Ureter (tissue), 1 donor: ENCODE measurements at places on chromosomes 2 and 18. TPM values are rescaled to one million over a fixed set of nuclear protein-coding genes. Genes with fewer than 3 reads are reported as not detected.

IL37 gene
- not detected for total RNA-seq

POU3F3 gene
- total RNA-seq: not detected

PIEZO2 gene
- 3.9 TPM for total RNA-seq

RAB6C gene
- total RNA-seq: 0.34 TPM

KLF7 gene
- 54.7 TPM for total RNA-seq

KRTCAP3 gene
- 52.9 TPM for total RNA-seq

CDK15 gene
- total RNA-seq: 2.3 TPM

MROH2A gene
- 9.3 TPM for total RNA-seq

RAB27B gene
- 42.1 TPM for total RNA-seq

AMER3 gene
- total RNA-seq: not detected

DNAH6 gene
- 2.2 TPM for total RNA-seq

MC2R gene
- 0.60 TPM for total RNA-seq

CHRNG gene
- total RNA-seq: not detected

FBXO36 gene
- total RNA-seq: 3.4 TPM

DPP10 gene
- total RNA-seq: 1.0 TPM

RUFY4 gene
- 5.6 TPM for total RNA-seq

NT5DC4 gene
- total RNA-seq: not detected

IL36RN gene
- total RNA-seq: not detected

ATOH8 gene
- 21.8 TPM for total RNA-seq

ZNF385B gene
- 0.83 TPM for total RNA-seq

ABCG8 gene
- total RNA-seq: not detected

OTOF gene
- 0.29 TPM for total RNA-seq

SERPINB4 gene
- not detected for total RNA-seq

GPR35 gene
- 1.6 TPM for total RNA-seq

SLC4A5 gene
- total RNA-seq: 7.2 TPM

ADAM23 gene
- total RNA-seq: 0.78 TPM

NCK2 gene
- 40.9 TPM for total RNA-seq

CCL20 gene
- 2.3 TPM for total RNA-seq

UGT1A6 gene
- 134 TPM for total RNA-seq

FBXO41 gene
- total RNA-seq: 6.6 TPM
